ENCODE measurements at places on chromosomes 16 and 17.

GRCh38 chr17:64455993-64456885, 7.3 kb downstream of the MILR1 start:
- no peak for DNase-seq

- no peak for DNase-seq
These were observed 34.2 kb downstream of the TTC19 start for GRCh38 chr17:16033729-16034349.

- DNase-seq: no peak
These were observed 10.6 kb upstream of the CCL5 start for GRCh38 chr17:35890774-35891155.

DNA sequence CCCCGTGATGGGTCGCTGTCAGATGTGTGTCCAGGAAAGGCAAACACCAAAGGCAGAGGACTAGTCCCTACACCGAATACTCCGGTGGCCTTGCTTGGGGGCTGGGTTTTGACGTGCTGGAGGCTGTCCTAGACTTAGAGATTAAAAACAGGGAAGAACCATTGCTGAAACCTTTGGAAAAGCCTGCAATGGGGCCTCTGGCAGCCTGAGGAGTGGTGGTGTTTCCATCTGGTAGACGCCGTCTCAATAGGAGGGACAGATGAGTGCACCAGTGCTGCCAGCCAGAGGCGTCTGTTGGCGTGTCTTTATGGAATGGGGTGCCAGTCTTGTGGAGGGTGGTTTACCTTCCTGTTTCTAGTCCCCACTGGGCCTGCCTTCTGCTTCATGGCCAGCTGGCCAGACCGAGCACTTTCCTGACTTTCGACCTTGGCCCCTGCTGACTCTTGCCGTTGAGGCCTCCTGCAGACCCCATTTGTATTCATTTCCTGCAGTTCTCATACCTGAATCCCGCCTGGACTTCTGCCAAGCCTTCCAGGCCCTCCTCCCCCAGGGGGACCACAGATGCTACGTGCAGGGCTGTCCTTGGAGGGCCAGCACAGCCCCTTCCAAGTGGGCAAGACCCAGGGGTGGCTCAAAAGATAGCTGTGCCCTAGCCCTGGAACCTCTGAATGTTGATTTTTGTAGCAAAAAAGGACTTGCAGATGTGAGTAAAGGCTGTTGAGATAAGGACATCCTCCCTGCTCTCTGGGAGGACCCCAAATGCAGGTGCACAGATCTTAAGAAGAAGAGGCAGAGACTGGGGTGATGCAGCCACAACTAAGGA, 1.9 kb upstream of the DNASE1 start:
- no peak for DNase-seq

- DNase-seq: no peak
These were observed 53.1 kb downstream of the CMIP start for GRCh38 chr16:81497690-81498089.

- DNase-seq: peak; percentile 96
These were observed 1.9 kb upstream of the PLEKHG4 start for GRCh38 chr16:67277294-67277998.

GRCh38 chr17:39598630-39599003, 9.1 kb downstream of the NEUROD2 start:
- DNase-seq: no peak

DNA sequence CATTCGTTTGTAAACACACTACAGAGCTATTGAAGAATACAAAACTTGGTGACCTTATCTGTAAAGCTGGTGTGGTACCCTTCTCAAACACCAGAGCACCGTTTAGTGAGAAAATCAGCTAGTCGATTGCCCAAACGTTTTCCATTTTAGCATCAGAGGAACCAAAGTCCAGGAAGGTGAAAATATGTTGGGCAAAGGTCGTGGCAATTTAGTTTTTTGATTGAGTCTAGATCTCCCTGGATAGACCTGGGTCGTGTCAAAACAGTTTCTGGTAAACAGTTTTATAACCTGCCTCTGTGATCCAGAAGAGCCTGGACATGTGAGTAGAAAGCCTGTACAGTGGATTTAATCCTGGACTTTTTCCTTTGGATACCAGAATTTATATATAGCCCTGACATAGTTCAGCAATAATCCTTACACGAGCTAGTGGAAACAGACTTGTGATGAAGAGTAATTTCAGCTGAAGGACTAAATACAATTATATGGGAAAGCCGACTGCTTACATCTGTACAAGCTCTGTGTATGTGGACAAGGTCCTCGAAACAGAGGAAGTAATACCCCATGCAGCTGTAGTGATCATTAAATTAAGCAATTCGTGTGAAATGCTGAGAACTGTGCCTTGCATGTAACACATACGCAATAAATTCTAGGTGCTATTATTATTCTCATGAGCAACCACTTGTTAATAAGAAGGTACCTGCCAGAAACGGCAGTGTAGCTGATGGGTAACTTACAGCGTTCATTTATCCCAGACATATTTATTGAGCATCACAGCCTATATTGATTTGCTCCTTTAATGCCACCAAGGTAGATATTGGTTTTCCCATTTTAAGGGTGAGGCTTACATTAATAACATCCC, 72.5 kb downstream of the MAP2K6 start:
- no peak for DNase-seq
